ENCODE measurements at places on chromosomes 4 and X. TPM values are rescaled to one million over a fixed set of nuclear protein-coding genes. Genes with fewer than 3 reads are reported as not detected.
A peak's percentile ranks its signal among the peaks of the same experiment; 100 is the strongest.

The PHOX2B gene
- not detected for total RNA-seq

The FSTL5 gene
- total RNA-seq, result not detected

The NAT8L gene
- total RNA-seq, result 0.38 TPM

The CNGA2 gene
- total RNA-seq, result not detected

The SPANXN2 gene
- total RNA-seq, result not detected

The DACH2 gene
- total RNA-seq, result not detected

GRCh38 chr4:107599841-107600240, 120.2 kb downstream of the PAPSS1 start:
- peak; percentile 13 for DNase-seq

GRCh38 chr4:85154591-85154990, 188.1 kb upstream of the WDFY3 start:
- DNase-seq, result no peak

GRCh38 chr4:40579983-40580382, 49.7 kb downstream of the RBM47 start:
- DNase-seq, result peak; percentile 82

GRCh38 chrX:131854581-131854980, 168.5 kb upstream of the STK26 start:
- DNase-seq, result peak; percentile 34

GRCh38 chrX:131918839-131919238, 104.3 kb upstream of the STK26 start:
- DNase-seq, result no peak

DNA sequence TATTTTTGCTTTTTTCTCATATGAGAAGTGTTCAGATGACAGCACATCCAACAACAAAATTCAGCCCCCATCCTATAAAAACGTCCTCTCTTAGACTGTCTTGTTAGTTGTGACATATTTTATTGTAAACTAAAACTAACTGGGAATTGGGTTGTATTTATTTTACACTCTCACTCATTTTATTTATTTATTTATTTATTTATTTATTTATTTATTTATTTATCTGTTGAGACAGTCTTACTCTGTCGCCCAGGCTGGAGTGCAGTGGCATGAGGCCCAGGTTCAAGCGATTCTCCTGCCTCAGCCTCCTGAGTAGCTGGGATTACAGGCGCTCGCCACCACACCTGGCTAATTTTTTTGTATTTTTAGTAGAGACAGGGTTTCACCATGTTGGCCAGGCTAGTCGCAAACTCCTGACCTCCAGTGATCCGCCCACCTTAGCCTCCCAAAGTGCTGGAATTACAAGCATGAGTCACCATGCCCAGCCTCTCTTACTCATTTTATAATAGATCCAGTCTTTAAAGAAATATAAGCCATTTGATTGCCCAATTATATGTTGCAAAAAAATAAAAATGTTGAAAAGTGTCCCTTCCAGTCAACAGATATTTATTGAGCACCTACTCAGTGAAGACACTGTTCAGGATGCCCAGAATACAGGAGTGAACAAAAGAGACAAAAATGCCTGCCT, 44.6 kb downstream of the PALLD start:
- DNase-seq, result peak; percentile 77

GRCh38 chr4:121717680-121718237, 21.0 kb upstream of the ANXA5 start:
- DNase-seq, result peak; percentile 73

- peak; percentile 43 for DNase-seq
These were observed at the start of gene SMARCA1 for GRCh38 chrX:129523079-129523911. Gene SMARCA1 (minus strand): TSS chrX:129523490. CDS start chrX:129523370, 120 bp downstream.

DNA sequence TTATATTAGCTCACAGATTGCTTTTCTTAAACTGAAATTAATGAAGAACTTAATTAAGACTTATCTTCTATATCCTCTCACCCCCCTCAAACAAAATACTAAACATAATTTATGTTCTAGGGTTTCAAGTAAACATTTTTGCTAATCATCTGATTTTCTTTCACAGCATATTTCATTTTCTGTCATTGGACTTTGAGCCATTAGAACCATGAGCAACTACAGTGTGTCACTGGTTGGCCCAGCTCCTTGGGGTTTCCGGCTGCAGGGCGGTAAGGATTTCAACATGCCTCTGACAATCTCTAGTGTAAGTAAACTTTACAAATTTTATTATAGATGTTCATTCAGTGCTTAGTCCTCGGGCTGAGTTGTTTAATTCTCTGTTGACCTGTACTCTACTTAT, 3.3 kb downstream of the PDLIM5 start:
- peak; percentile 93 for DNase-seq

DNA sequence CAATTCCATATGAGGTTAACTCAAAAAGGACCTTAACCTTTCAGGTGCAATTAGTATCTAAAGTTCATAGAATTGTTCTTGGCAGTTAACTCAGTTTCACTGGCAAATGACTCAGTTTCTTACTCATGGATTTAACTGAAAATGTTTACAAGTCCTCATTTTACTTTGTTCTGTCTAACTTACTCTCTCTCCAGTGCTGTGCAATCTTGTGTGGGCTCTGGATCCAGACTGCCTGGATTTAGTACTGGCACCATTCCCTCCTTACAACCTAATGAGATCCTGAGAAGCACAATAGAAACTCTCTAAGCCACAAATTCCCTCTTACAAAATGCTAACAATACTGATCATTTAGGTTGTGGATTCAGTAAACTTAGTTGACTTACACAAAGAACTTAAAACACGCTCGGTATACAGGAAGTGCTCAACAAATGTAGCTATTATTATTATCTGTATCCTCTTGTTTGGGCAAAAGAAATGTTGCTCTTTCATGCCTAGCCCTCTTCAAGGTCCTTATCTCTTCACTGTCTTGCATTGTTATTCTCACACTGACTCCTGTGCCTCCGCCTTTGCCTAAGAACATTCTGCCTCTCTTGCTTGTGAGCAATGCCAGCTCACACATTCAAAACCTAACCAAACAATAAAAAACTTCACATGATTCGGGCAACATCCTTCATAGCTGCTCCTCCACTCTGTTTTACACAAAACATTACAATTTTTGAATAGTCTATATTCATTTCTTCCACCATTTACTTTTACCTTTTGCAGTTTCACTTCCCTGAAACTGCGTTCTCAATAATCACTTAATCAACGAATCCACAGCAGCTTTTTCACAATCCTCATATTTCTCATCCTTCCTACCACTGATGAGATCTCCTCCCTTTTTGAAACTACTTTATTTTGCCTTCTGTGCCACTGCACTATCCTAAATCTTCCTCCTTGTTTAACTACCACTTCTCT, 91.8 kb downstream of the PDE5A start:
- peak; percentile 64 for DNase-seq

DNA sequence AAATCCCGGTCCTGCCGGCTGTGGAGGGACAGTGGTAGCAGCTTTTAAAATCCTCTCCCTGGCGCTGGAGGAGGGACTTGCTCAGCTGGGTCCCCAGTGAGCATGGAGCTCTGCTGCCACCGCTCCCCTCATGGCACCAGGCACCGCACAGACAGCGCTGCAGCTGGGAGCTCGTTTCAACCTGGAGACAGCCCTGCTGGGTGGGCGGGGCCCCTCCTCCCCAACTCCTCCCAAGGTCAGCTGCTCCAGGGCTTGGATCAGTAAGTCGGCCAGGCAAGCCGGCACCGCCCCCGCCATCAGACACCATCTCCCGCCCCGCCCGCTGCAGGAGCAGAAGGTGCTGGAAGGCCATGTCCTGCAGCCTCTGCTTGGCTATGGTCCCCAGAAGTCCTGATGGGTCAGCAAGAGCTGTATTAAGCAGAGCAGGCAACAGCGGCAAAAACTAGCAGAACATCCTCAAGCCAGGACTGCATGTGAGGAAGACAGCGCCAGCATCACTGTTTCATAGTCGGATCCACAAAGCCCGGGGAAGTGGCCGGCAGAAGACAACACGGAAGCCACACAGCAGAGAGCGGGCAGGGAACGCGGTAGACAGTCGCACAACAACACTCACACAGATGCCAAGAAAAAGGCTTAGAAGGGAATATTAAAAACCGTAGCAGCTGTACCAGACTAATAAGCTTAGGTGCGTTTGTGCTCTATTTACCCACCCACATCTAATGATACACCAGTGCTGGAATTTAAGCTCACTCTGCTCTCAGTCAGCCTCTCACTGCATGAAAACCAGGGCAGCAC, 16.2 kb downstream of the ZFYVE28 start:
- DNase-seq, result peak; percentile 54
